ENCODE measurements at places on chromosomes 11 and 22.

DNA sequence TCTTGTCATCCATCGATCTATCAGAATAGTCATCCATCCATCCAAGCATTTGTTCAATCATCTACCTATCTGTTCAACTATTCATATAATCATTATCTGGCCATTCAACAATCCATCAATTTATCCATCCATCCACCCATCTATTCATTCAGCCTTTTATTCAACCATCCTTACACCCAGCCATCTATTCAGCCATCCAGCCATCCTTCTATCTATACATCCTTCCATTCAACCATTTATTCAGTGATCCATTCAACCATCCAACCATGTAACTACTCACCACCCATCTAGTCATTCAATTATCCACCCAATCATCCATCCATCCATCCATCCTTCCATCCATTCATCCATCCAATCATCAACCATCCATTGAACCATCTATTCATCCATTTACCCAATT is 106.8 kb downstream of the CEP164 start:
- DNase-seq = no peak

GRCh38 chr22:32233091-32233490 is 22.1 kb downstream of the SLC5A4 start:
- no peak for DNase-seq

GRCh38 chr11:118645066-118645715 is 34.3 kb downstream of the TREH start:
- DNase-seq = no peak

DNA sequence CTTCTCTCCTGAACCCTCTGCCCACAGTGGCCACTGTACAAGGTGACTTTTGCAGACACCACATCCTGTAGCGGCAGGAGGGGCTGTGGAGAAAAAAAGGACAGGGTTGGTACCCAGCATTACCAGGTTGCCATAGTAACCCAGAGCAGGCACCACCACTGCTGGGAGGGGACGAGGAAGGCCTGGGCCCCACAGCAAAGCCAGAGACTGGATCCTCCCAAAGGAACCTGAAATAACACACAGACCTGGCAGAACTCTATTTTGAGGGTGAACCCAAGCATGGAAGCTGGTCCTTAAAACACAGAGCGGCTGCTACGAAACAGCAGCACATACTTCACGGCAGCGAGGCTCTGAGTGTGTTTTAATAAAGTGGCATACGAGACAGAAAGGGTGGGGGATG is 380.6 kb downstream of the CTTN start:
- DNase-seq = no peak

- peak; percentile 95 for DNase-seq
These were observed 135.5 kb downstream of the ETS1 start for GRCh38 chr11:128451652-128452470.

DNA sequence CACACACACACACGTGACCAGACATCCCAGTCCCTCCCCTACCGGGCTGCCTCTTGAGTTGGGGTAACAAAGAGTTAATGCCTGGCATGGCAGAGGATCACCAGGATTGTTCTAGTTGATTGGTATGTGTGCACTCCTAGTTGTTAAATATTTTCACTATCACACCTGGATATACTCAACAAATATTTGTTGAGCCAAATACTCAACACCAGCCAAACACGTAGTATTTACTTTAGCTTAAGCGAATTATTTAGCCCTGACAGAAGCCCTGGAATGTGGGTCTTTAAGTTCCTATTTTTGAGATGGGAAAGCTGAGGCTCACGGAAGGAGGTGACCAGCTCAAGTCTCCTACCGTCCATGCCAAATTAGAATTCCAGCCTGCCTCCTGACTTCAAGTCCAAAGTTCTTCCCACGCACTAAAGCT is 10.5 kb downstream of the CD3E start:
- DNase-seq = no peak

DNA sequence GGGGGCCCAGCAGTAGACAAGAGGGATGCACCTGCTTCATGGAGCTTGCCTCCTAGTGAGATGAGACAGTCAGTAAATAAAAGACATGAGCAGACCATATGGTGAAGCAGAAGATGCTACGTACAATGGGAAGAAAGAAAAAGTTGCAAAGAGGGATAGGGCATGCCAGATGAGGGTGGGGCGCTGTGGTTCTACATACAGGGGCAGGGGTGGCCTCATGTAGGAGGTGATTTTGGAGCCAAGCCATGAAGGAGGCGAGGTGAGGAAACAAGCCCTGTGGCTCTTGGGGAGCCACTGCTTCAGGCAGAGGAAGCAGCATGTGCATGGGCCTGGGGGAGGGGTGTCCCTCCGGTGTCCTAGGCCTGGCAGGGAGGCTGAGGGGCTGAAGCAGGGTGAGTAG is 15.2 kb downstream of the NAT10 start:
- no peak for DNase-seq

GRCh38 chr22:50115693-50116092 is 25.9 kb downstream of the MOV10L1 start:
- no peak for DNase-seq

DNA sequence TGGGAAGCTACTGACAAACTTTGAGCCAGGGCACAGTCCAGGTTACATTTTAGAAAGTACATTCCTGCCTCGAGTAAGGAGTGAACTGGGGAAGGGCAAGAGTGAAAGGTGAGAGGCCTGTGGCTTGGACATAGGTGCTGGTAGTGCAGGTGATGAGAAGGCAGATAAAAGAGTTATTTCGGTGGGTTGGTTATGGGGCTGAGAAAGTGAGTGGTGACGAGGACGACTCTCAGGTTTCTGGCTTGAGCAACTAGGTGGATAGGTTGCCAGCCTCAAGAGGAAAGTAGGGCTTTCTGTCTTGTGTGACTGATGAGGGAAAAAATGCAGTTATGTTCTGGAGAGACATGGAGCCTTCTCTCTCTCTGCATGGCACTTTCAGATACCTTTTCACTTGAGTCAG is 3.7 kb downstream of the POLR2F start:
- no peak for DNase-seq

GRCh38 chr11:80980227-80980626 is 1539.4 kb upstream of the TENM4 start:
- DNase-seq = no peak

Data from NCI-H510A treated with DMSO at 0.1 percent for 48 hours (cell line).